Activated CD4-positive, alpha-beta T cell treated with anti-CD3 and anti-CD28 coated beads, Interleukin-2, amount 10 ng/mL, durations not matched to agents 7 days and 5 days (primary cell): ENCODE measurements at places on chromosomes 5 and 9. TPM values are rescaled to one million over a fixed set of nuclear protein-coding genes. Genes with fewer than 3 reads are reported as not detected.

DNA sequence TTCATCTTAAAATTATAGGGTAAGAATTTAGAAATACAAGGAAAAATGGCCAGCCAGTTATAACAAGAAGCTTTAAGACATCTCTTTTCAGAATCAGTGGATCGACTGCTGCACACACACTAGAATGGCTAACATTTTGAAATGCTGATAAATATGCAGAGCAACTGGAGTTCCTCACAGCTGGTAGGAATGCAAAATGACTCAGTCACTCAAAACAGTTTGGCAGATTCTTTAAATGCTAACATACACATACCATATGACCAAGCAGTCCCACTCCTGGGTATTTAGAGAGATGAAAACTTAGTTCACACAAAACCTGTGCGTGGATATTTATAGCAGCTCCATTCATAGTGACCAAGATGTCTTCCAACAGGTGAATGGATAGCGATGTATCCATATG is 23.2 kb upstream of the PSAT1 start:
- H3K27ac ChIP-seq, result no peak overlapping the region
- H3K27me3 ChIP-seq, result no peaks in the 10 kb centered on the region
- no peak overlapping the region for H3K4me3 ChIP-seq
- H3K36me3 ChIP-seq, result peaks cover 25% of the 10 kb centered on the region

The POU5F2 gene
- 0.97 TPM for total RNA-seq

DNA sequence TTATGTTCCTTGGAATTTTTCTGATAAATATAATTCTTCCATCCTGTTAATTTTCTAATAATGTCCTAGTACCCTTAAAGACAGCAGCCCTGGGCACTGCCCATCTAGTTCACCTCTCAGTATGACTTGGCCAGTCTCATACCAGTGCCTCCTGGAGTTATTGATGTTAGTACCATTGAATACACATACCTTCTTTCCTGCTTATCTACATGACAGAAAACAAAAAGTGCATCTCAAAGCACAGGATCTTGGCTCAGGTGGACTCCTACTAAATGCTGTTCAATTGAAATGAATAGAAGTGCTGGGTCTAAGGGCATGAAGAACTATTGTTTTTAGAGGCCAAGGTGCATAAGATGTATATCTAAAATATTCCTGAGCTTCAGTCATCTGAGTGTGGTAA is 669.7 kb downstream of the NR2F1-AS1 start:
- DNase-seq, result no peak
- no peak overlapping the region for H3K4me3 ChIP-seq
- no peaks in the 10 kb centered on the region for H3K27me3 ChIP-seq
- H3K27ac ChIP-seq, result no peak overlapping the region
- H3K36me3 ChIP-seq, result no peaks in the 10 kb centered on the region
- no peaks in the 10 kb centered on the region for H3K4me1 ChIP-seq

The GOLPH3 gene
- total RNA-seq, result 71.3 TPM
